ENCODE measurements at places on chromosomes 3 and 15.
A peak's percentile ranks its signal among the peaks of the same experiment; 100 is the strongest.

GRCh38 chr3:157844800-157845565, 261.2 kb downstream of the SHOX2 start:
- DNase-seq = peak; percentile 16

DNA sequence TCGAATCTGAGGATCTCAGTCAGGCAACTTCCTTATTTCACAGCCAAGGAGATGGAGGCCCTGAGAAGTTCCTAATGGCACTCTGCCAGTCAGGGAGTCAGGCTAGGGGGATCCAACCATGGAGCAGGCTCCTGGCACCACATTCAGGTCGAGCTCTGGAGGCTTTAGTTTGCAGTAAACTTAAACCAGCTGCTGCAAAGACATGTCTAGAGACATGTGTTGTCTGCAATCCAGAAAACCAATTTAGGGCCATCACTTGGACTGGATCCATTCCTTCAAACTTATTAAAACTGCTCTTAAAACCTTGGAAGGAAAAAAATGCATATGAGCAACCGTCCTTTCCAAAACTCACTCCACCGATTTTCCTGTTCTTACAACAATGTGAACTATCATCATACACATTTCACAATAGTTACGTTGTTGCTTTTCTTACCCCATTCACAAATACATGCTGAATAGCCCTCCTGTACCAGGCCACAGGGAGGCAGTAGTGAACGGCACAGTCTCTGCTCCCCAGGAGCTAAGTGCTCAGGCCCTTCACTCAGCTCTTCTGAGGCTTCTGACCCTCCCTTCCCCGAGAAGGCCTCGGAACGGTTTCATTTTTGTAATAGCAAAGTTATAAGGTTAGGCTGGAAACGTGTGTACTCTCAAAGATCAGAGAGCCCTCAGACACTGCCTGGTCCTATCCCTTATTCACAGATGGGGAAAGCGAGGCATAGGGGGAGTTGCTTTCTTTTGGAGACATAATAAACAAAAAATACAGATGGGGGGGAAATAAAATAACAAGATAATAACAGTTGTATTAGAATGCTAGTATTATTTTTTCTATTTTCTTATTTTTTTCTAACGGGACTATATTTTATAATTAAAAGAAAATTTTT, 20.1 kb downstream of the RFT1 start:
- DNase-seq = peak; percentile 95

- no peak for DNase-seq
These were observed 14.3 kb downstream of the OXTR start for GRCh38 chr3:8755097-8755496.

GRCh38 chr3:58116161-58116955, 94.4 kb downstream of the DNASE1L3 start:
- no peak for DNase-seq

- DNase-seq = no peak
These were observed 251.7 kb upstream of the TBL1XR1 start for GRCh38 chr3:177448987-177449359.

DNA sequence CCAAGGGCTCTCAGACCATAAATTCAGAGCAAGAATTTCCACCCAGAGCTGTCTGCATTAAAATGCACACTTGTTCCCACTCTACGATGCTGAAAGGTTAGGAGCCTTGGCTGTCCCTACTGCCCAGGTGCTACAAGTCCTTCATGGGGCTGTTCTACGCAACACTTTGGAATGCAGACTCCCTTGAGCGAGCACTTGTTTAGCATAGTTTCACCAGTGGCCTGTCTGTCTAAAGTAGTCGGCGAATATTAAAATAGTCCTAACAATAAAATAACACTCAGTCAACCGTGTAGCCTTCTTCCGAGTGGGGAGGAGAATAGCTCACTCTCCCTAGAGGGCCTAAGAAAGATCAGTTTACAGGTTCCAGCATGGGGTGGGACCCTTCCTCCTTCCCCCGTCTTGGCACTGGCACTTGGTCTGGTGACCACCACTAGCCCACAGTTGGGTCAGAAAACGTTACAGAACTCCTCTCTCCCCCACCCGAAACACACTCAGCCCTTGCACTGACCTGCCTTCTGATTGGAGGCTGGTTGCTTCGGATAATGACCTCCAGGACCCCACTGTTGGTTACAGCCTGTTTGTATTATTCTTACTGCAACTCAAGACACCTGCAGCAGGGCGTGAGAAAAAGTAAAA, at the start of gene CLDN16:
Gene CLDN16 (plus strand): TSS at position 586 of the 636 bp plus-strand sequence. CDS start 167 bp downstream, outside the sequence.
- DNase-seq = no peak

DNA sequence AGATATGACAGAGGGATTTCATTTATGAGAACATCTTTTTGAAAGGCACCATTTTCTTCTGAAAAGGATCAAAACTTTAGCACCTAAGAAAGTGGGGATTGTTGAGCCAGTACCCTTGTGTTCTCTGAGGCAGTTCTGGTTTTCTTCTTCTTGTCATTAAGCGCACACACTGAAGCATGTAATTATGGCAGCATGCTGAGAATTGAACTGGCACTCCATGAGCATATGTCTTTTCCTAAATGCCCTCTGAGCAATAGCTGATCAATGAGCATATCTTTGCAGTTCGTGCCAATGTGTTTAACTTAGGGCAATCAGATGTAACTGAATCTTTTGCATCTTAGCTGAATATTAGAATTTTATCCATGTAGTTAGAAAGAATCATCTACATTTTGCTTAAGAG, 53.9 kb upstream of the VGLL3 start:
- DNase-seq = no peak

DNA sequence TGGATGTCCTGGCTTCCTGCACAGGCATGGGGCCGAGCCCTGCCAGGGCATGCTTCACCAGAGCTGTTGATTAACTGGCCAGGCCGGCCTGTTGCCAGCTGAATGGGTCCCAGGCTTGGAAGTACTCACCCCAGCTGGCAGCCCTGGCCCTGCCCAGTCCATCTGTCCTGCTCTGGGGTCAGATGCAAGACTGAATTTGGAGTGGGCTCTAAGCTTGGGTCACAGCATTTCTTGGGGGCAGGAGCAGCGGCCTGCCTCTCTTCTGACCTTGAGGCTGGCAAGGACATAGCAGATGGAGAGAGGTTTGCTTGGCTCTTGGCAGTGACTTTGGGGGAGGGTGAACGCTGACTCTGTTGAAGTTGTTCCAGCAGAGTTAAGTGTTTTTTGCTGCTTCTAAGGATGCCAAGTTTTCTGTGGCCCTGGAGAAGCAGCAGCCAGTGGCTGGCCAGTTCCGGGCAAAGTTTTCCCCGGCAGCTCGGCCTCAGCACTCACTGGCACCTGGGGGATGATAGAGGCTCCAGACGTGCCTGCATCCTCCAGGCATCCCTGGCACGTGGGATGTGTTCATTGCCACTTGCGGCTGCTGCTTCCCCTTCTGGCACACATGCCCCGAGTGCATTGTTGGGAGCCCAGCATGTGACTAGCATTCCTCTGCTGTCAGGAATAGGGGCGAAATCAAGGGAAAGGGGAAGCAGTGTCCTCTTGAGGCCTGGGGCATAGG, 22.9 kb downstream of the PDIA5 start:
- DNase-seq = no peak

GRCh38 chr3:169666376-169667165, 3.1 kb upstream of the MECOM start:
- no peak for DNase-seq

DNA sequence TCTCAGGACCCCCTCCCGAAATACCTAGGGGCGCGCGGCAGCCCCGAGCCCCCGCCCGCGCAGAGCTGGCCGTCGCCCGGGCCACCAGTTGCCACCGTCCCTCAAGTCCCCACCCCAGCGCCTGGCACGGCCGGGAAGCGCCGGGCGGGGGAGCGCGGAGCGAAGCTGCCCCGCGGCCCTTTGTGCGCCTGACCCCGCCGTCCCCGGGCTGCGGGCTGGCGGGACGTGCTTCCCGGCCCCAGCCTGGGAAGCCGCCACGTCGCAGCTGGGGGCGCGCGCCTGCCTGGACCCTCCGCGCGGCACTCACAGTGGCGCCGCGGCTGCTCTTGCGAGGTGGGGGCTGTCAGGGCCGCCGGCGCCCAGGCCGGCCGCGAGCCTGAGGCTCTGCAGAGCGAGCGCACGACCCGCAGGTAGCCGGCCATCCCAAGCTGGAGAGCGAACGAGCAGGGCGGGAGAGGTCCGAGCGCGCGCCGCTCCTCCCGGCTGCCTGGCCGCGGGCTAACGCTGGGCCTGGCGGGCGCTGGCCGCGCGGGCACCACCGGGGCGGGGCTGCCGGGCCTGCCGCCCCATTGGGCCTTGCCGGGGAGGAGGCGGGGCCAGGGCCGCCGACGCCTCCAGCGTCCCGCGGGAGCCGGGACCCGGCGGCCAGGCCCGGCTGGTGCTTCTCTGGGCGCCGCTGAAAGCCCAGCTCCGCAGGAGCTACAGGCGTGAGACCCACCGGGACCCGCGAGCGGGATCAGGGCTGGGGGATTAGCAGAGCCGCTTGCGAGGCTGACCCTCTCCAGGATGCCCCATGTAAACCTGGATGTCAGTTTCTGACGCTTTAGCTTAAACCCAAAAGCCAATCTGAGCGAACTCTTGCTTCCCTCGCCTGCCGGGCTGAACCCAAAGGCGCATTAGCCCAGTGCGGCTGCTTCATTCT, at the start of gene IDH2:
Gene IDH2 (minus strand): TSS at position 500 of the 922 bp plus-strand sequence. CDS start 78 bp downstream, at position 422.
- DNase-seq = peak; percentile 73

GRCh38 chr3:107077391-107077790, 299.8 kb upstream of the CCDC54 start:
- DNase-seq = no peak

- DNase-seq = peak; percentile 97
These were observed 40.9 kb upstream of the SMAD3 start for GRCh38 chr15:67024314-67024997.

DNA sequence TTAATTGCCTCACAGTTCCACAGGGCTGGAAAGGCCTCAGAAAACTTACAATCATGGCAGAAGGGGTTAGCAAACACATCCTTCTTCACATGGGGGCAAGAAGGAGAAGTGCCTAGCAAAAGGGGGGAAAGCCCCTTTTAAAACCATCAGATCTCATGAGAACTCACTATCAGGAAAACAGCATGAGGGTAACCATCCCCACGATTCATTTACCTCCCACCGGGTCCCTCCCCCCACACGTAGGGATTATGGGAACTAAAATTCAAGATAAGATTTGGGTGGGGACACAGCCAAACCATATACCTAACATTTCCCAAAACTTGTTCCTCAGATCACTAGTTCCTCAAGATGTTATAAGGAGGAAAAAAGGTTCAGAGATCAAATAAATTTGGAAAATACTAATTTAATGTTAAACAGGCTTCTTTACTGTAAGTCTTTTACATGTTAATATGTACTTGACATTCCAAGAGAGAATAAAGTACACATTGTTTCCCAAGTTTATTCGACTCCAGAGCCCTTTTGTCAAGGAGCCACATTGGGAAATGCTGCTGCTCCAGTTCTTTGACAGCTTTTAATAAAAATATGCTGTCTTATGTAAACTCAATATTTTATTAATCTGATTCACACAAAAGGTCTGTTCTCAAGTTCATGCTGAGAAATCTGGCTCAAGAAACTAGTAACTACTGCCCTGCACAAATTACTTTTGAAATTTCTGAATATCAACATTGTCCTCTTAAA, 17.8 kb downstream of the HERC1 start:
- DNase-seq = peak; percentile 44

GRCh38 chr15:67156426-67156825, 91.0 kb downstream of the SMAD3 start:
- no peak for DNase-seq

GRCh38 chr3:31789429-31789828, 191.6 kb downstream of the OSBPL10 start:
- no peak for DNase-seq

DNA sequence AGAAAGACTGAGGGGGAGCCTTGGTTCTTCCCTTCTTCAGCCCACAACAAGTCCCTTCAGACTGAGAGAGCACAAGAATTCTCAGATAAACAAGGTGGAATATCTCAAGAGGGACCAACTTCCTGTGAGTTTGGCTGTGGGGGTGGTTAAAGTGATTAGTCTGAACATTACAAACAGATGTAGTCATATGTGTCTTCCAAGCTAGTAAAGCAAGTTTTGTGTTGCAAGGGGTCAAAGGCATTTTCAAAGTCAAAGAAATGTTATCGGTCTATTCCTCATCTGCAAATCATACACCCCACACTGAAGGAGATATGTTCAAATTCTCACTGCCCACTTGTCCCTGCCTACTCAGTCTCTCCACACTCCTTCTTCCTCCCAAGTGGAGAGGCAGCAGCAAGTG, 242.5 kb downstream of the FAM43A start:
- peak; percentile 51 for DNase-seq

DNA sequence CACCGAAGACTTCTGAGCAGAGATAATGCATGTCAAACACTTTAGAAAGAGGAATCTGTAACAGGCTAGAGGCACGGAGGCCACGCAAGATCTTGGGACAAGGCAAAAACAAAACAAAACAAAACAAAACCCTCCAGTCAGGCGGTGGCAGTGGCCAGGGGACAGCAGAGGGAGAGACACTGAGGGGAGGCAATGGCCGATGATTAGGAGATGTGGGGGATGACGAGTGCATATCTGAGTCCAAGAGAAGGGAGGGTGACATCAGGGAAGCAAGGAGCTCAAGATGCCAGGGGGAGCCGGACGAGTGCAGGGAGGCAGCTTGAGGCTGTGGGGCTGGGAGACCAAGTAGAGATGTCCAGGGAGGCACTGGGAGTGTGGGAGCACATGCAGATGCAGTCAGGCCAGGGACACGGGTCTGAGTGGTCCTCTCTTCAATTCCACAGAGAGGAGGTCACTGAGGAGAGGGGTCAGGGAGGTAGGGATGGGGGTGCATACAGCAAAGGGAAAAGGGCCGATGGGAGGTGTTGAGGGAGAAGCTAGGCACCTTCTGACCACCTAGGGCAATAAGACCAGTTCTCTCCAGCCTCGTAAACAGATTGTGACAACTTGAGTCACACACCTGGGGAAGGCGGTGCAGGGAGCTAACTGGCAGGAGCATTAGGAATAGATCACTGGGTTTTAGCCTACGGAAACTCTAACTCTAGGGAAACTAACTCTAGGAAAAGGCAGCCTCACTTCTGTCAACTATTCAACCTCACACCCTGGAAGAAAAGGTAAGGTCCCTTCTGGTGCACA, 29.6 kb downstream of the SLCO2A1 start:
- no peak for DNase-seq

- DNase-seq = no peak
These were observed 128.7 kb downstream of the APBA2 start for GRCh38 chr15:29014493-29014892.

All from fibroblast of pulmonary artery (primary cell).